SK-MEL-5 (cell line): ENCODE measurements at places on chromosomes 7 and 10.
A peak's percentile ranks its signal among the peaks of the same experiment; 100 is the strongest.

GRCh38 chr7:636396-636795 is 90.1 kb upstream of the DNAAF5 start:
- peak; percentile 78 for DNase-seq

DNA sequence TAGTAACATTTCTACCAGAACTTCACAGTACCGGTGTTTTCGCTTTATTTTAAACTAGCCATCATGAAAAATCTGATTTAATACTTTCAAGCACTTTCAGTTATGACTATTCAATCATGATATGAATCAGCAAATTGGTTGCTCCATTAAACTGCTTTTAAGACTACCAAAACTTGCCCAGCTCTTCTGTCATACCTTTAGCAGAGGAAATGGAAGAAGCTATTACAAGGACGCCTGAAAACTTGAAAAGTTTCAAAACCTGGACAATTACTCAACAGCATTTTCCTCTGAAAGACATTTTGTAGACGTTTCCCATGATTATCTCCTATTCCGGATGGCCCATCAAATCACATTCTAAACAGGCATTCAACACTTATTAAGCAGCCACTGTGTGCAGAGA is 2.0 kb downstream of the JAZF1 start:
- DNase-seq = no peak

GRCh38 chr10:80051993-80052392 is 26.5 kb upstream of the TMEM254 start:
- no peak for DNase-seq

DNA sequence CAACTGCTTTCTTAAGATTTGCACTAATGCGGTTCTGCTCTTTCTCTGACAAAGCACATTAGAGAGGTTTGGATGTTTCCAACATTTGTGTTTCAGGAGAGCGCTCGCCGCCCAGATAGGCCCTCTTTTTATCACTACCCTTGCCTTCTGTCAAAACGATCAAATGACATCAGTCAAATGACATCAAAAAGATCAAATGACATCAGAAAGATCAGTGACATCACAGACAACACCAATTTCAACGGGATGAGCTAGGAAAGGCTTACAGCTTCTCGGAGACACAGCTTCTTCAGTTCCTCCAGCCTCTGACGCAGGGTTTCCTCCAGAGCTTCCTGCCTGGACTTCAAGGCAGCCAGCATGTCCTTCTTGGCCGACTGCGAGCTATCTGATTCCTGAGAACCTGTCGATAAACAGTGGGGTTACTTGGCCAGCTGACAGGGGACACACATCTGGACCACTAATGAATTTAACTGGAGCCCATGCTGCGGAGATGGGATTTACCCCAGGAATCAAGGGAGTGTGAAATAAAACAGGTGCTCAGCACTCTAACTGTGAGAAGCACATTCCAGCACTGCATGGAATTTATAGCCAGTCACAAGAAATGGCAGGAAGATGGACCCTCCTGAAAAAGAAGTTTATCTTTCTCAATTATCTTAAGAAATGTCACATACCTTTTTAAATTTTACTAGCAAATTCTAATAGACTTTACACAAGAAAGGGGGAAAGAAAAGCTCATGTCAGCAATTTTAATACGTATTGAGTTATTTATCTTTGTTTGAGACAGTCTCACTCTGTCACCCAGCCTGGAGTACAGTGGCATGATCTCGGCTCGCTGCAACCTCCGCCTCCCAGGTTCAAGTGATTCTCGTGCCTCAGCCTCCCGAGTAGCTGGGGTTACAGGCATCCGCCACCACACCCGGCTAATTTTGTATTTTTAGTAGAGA is 88.2 kb downstream of the PRPF18 start:
- no peak for DNase-seq
